ENCODE measurements at places on chromosomes 7 and 10. TPM values are rescaled to one million over a fixed set of nuclear protein-coding genes. Genes with fewer than 3 reads are reported as not detected.

Gene DCLRE1C
- total RNA-seq, result 9.9 TPM

Gene ZNF33B
- total RNA-seq, result 5.6 TPM

Gene TMEM213
- not detected for total RNA-seq

Gene AKR1C8
- not detected for total RNA-seq

Gene LRRC4
- 0.85 TPM for total RNA-seq

Gene SHH
- total RNA-seq, result not detected

Gene AKR1C2
- 44.9 TPM for total RNA-seq

Gene SPDYE2
- not detected for total RNA-seq

Gene HOXA10
- total RNA-seq, result 0.81 TPM

Gene HIPK2
- 68.5 TPM for total RNA-seq

Gene NODAL
- total RNA-seq, result not detected

Gene FAM241B
- total RNA-seq, result 7.8 TPM

Gene NPFFR1
- total RNA-seq, result not detected

Gene FAM13C
- total RNA-seq, result 20.4 TPM

Gene PRR15
- total RNA-seq, result 6.0 TPM

Gene DPYSL4
- not detected for total RNA-seq

Gene MACC1
- total RNA-seq, result 0.14 TPM

Gene SPDYE3
- total RNA-seq, result not detected

Gene AGBL3
- total RNA-seq, result 0.28 TPM

Gene CLCN1
- total RNA-seq, result 0.68 TPM

Gene EPHB6
- total RNA-seq, result 30.5 TPM

Gene PNLIP
- not detected for total RNA-seq

Gene MRPL32
- total RNA-seq, result 38.3 TPM

Gene SLC16A9
- total RNA-seq, result 1.8 TPM

Gene ANKRD2
- not detected for total RNA-seq

Gene NEUROG3
- total RNA-seq, result 2.8 TPM

Gene CLIP2
- total RNA-seq, result 52.9 TPM

Gene UNCX
- not detected for total RNA-seq

Gene FOXI2
- 0.78 TPM for total RNA-seq

Gene TMED4
- 187 TPM for total RNA-seq

Gene CNPY4
- 12.6 TPM for total RNA-seq

Gene SLC13A4
- total RNA-seq, result 2.0 TPM

Gene LIPK
- total RNA-seq, result not detected
